Stimulated activated CD4-positive, alpha-beta T cell treated with anti-CD3 and anti-CD28 coated beads, TNF-alpha, amount 100 ng/mL, for 1 hour (primary cell): ENCODE measurements at places on chromosomes 12 and 14.

- no peak for DNase-seq
Measured at GRCh38 chr12:32116897-32117296, 10.2 kb downstream of the BICD1 start.

- DNase-seq = no peak
Measured at GRCh38 chr12:31600252-31600651, 9.3 kb upstream of the DENND5B start.

- DNase-seq = no peak
Measured at GRCh38 chr12:44640427-44641190, 235.5 kb downstream of the NELL2 start.

DNA sequence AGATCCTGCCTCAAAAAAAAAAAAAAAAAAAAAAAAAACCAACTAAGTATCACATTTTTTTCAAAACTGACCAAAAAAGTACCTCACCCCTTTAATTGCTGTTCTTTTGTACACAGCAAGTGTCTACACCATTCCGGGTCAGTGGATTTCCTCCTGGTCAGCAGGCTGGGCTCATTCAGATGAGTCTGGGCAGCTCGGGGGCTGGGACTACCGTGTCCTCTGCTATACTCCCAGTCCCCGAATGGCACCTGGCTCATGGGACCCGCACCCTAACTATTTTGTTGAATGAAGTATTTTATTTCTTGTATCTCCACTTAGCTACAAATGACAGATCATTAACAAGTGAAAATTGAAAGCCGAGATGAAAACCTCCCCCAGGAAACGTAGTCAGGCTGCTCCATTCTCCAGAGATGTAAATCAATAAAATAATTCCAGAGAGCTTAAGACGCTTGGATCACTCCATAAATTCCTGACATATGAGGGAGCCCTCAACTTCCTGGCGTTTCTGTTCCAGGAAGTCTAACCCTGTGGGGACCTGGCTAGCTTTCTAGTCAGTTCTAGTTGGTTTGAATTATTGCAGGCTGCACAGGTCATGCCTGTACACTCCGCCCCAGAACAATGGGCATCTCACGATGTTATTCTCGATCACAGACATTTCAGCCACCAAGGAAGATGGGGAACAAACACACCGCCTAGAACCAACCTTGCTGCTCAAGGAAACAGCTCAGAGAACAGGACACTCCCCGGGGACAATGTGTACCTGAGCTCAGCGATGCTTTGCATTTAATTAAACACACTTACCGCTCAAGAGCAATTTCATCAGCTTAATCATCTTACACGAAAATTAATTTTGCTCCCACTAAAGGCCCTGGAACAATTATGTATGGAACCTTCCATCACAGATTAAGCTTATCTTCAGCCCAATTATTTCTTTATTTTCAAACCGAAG, 76.3 kb downstream of the RIMBP2 start:
- no peak for DNase-seq

DNA sequence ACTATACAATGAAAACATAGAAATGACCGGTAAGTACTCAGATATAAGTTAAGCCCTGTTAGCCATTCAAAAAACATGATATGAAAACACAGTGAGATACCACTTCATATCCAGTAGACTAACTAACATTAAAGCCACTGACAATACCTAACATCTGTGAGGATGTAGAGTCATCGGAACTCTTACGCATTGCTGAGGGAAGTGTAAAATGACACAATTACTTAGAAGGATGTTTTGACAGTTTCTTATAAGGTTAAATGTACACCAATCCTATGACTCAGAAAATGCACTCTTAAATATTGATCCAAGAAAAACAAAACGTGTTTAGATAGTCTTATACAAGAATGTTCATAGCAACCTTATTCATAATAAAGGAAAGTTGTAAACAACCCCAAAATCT, 782.9 kb downstream of the BCL11B start:
- no peak for DNase-seq

- no peak for DNase-seq
Measured at GRCh38 chr12:1213618-1214205, 222.7 kb downstream of the ERC1 start.

DNA sequence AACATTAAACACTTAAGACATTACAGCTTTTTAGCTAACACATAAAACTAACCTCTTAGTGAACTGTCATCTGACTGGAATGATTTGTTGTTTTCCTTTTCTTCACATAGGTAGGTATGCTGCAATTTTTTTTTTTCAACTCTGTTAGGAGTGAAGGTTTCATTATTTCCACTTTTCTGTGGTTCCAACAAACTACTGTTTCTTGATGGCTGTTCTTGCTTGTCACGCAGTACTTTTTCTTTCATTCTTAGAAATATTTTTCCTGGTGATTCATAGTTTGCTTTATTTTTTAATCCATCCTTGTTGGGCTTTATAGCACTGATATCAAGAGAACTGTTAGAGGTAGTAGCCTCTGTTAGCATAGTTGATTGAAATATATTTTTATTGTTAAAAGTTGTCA, 6.3 kb downstream of the MIS18BP1 start:
- no peak for DNase-seq

DNA sequence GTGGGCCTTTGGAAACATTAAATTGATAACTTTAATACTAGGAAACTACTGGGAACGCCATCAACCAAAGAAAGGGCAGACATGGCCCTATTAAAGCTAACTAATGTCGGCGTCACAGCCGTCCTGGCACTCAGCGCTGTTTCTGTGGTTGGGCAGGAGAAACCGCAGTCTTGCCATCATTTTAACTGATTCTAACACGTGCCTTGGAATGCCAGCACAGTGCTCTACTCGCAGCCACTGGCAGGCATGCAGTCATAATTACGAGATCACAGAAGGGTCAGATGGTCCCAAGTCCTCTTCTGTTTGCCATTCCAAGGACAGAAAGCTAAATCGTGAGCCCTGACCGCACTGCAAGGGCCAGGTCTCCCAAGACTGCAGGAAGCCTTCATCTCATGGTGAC, 75.2 kb downstream of the RIMBP2 start:
- no peak for DNase-seq

DNA sequence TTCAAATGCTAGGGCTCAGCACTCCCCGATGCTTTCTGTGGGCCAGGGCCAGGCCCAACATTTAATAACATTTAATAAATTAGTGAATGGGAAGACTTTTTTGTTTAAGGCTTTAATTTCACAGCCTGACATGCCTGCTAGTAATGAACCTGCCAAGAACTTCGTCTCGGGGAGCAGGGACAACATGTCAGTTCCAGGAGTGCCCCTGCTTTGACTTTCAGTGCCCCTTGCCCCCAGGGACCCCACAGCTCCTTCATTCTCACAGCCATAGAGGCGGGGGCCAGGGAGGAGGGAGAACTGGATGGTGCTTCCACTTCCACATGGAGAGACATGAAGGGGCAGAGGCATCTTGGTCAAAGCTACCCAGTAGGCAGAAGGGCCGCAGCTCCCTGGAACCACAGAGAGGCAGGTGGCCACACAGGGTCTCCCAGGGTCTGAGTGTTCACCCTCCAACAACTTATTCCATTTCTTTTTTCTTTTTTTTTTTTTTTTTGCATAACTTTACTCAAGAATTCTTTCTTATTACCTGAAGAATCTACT, 66.0 kb upstream of the DDX11 start:
- no peak for DNase-seq

GRCh38 chr14:76126076-76126475, 25.6 kb upstream of the GPATCH2L start:
- DNase-seq = no peak

- no peak for DNase-seq
Measured at GRCh38 chr14:92334050-92334449, 11.1 kb downstream of the SLC24A4 start.

- DNase-seq = no peak
Measured at GRCh38 chr14:28102001-28102400, 664.6 kb upstream of the FOXG1 start.

DNA sequence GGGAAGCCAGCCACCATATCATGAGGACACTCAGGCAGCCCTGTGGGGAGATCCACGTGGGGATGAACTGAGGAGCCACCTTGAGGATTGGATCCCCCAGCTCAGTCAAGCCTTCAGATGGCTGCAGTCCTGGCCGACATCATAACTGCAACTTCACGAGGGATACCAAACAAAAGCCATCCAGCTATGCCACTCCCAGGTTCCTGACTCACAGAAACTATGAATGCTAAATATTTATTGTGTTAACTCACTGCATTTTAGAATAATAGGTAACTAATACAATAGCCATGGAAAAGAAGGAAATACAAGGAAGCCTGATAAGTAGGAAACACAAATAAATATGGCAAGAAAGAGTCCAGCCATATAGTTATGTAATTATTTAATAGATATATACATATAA, 42.1 kb upstream of the FAM222A start:
- DNase-seq = no peak

DNA sequence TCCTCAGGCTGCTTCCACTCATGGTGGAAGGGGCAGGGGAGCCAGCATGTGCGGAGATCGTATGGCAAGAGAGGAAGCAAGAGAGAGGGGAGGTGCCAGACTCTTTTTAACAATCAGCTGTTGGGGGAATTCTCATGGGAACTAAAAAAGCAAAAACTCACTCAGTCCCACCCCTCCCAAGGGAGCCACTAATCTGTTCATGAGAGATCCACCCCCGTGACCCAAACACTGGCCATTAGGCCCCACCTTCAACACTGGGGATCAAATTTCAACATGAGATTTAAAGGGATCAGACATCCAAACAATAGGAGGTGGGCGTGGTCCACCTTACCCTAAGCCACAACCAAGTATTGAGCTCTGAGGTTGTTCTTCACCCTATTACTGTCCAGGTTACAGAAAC, 375.1 kb downstream of the GRIN2B start:
- DNase-seq = no peak

- no peak for DNase-seq
Measured at GRCh38 chr12:40313928-40314327, 89.1 kb downstream of the LRRK2 start.

DNA sequence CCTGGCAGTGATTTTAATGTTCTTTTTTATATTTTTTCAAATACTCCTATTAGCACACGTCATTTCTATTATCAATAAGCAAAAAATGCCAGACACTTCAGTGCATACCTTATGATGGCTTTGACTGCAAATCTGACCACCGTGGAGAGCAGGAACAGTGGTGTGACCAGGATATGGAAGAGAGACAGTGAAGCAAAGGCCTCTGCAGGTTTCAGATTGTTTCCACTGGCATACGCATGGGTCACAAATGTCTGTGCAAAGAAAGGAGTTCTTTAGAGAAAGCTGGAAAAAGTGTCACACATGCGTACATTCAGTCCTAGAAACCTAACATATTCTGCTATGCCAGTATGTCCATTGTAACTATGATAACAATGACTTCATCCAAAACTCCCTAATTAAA, 47.3 kb downstream of the ABCC9 start:
- DNase-seq = no peak

DNA sequence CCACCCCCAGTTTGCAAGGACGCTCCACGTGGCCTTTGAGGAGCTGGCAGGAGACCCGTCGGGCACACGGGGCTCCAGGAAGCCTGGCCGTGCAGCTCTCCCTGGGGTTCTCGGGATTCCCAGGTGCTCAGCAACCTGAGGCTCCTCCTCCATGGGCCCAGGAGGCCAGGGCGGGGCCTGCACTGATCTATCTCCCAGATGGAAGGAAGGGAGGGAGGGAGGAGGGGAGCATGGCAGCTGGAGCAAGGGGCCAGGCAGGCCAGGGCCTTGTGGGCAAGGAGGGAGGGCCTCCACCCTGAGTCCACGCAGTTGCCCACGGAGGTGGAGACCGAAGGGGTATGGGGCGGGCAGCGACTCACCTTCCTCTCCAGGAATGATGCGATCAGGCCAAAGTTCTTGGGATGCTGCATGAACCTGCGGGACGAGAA, 127.3 kb downstream of the RFLNA start:
- no peak for DNase-seq

- no peak for DNase-seq
Measured at GRCh38 chr12:94244165-94245133, 96.1 kb downstream of the PLXNC1 start.

DNA sequence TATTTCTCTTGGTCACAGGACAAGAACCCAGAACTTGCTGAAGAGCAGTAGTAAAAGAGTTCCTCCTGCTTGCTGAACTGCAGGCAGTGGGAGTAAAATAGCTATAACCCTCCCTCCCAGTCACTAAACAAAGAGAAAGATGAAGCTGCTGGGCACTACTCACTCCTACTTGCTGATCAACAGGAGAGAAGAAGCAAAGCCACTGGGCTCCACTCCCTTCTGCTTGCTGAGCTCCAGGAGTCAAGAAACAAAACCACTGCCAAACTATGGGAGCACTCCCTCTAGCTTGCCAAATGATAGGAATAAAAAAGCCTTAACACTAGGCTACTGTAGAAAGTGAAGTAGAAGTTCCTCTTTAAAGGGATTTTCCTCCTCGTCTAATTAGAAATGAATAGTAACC, 155.3 kb downstream of the RASSF9 start:
- no peak for DNase-seq

- DNase-seq = no peak
Measured at GRCh38 chr12:1357171-1357570, 237.2 kb downstream of the FBXL14 start.

DNA sequence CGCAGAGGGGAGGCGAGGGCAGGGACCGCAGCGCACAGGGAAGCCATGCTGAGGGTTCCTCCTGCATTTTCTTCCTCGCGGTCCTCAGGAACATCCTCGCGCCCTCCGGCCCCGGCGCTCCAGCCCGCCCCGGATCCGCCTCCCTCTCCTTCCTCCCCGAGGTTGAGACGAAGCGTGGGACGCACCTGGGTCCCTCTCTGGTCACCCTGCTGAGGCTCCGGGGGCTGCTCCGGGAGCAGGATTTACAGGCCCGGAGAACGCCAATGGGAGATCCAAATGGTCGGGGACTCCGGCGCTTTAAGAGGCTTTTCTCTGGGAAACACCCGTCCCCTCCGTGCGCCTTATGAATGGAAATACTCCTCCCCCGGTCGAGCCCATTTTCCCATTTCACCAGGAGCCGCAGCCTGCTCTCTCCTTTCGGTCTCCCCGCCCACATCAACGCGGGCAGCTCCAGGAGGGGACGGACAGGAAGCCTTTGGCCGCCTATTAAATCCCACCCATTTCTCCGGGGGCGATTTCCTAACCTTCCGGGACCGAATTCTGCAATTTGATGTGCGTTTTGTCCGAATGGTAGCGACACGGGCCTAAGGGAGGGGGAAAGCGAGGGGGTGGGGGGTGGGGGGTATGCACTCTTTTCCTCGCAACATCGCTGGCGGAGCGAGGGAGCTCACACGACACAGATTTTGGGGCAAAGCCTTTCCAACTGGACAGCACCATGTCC, at the start of gene UNC79:
Gene UNC79 (plus strand): TSS at position 625 of the 721 bp plus-strand sequence. CDS start 91 bp downstream, at position 716.
- no peak for DNase-seq

DNA sequence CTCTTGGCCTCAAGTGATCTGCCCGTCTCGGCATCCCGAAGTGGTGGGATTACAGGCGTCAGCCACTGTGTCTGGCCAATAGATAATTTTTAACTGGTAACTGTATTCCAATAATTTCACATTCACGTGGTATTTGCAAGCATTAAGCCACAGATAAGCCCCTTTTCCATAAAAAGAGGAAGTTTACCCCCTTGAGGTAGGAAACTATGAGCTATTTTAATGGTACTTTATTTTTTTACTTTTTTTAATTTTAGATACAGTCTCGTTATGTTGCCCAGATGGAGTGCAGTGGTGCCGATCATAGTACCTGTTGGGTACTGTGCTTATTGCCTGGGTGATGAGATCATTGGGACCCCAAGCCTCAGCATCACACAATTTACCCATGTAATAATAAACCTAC, 42.9 kb upstream of the AP4S1 start:
- DNase-seq = no peak
